ENCODE measurements at places on chromosomes 12 and 14.

DNA sequence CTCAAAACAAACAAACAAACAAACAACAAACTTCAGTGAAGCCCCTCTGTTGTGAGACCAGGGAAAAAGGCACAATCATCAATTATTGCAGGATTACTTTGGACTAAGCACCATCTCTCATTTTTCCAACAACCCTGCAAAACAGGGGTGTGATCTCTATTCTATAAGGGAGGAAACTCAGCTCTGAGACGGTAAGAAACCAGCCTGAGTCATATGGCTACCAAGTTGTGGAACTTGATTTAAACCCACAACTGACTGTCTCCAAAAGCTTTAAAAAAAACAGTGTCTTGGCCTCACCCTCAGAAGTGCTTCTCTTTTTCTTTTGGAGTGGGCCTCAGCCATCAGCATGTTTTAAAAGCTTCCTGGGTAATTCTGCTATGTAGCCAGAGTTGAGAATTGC is 49.8 kb downstream of the RIN3 start:
- no peak for DNase-seq

DNA sequence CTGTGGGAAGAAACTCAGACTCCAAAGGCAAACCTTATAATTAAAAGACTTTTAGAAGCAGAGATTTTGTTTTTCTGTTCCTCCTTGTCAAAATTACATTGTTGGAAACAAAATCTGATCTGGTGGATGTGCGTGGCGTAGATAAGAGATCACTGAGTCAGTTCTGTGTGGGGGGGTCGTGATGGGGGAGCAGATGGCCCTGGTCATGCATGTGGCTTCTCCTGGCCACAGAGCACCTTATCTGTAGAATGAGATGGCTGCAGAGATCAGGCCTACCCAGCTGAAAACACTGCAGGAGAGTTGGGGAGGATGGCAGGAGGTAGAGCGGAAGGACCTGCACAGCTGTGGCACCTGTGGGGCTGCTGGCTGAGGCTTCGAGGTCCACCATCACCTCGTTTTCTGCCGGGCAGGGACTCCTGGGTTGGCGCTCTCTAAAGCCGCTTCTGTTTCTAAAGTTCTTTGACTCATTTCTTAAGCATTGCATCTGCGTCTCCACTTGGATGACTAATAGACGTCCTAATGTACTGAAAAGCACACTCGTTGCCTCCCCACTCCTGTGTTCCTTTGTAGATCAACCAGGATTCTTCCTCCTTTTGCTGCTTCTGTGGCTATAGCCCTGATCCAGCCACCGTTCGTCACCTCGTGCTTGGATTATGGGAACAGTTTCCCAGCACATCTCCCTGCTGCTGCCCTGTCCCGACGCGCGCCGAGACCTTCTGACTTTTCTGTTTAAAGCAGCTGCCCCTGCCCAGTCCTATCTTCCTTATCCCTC is 93.4 kb downstream of the TSPAN9 start:
- DNase-seq, result no peak

DNA sequence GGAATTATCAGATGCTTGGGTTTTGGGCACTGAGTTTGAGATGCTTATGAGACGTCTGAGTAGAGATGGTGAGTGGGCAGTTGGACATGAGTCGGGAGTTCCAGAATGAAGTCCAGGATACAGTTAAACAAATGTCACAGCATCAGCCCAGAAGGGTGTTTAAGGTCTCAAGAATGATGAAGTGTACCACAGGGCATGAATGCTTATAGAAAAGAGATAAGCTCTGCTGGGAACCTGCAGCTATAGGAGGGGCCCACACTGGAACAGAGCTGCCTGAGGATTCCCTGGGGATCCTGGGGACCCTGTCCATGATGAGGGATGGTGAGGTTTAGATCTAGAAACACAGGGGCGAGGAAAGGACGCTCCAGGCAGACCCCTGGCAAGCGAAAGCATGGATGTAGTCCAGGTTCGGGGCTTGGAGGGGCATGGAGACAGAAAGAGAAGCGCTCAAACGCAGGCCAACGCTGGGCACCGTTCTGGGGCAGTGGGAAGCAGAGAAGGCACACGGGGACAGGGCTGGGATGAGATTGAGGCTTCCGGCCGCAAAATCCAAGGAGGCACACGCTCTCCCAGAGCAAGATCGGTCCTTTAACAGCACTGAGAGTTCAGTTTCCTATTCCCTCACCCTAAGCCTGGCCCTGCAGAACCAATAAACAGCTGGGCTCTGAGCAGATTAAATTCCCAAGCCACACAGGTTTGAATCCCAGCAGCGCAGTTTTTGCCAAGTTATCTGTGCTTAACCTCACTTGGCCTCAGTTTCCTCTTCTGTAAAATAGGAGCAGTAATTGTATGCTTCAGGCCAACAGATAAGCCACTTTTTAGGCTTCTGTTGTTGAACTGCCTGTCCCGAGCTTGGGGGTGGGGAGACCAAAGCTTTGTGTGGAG is 52.9 kb downstream of the EID3 start:
- DNase-seq, result no peak

- no peak for DNase-seq
These were observed 29.1 kb downstream of the LRRK2 start for GRCh38 chr12:40253936-40254335.

- no peak for DNase-seq
These were observed 1.3 kb upstream of the KCNH5 start for GRCh38 chr14:63046339-63047268.

DNA sequence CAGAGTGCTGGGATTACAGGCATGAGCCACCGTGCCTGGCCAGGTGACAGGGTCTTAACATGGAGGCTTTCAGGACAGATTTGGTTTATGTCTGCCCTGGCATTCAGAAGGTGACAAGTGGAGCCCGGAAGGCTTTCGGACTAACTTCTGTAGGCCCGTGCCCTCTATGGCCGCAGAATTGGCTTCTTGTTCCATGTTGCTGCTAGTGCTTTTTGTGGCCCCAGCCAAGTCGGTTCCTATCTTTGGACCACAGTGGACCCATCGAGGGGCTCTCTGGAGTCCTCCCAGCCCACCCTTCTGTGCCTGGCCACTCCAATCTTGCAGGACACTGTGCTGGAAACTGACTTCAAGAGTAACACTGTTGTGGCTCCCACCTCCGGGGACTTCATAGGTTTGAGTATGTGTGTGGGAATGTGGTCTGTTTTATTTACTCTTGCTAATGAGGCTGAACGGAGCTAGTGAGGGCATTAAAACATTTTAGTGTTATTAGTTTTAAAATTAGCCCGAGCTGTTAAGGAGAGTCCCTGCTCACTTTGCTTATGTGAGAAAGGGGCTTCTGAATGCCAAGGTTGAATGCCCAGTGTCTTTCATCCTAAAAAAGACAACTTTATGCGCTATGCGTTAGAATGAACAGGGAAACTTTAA is 245.9 kb downstream of the CACNA1C start:
- DNase-seq, result no peak

DNA sequence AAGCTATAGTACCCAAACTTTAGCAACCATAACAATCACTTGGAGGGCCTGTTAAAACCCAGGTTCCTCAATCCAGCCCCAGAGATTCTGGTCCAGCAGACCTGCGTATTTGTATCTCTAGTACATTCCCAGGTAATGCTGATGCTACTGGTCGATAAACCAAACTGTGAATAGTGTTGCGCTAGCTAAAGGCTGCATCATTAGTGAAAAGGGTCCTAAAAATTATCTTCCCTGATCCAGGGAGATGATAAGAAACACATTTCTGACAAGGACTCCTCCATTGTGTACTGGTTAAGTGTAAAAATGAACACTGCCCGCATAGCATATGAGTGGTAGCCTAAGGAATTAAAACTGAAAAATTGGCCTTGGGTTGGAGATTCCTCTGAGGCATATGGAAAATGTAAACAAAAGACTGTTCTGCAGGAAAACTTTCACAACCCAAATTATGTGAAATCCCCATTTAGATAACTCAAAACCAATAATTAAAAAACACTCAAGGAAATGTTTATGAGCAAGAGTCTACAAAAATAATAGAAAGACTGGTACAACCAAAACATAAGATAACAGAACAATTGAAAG is 322.7 kb downstream of the CEP128 start:
- DNase-seq, result no peak

DNA sequence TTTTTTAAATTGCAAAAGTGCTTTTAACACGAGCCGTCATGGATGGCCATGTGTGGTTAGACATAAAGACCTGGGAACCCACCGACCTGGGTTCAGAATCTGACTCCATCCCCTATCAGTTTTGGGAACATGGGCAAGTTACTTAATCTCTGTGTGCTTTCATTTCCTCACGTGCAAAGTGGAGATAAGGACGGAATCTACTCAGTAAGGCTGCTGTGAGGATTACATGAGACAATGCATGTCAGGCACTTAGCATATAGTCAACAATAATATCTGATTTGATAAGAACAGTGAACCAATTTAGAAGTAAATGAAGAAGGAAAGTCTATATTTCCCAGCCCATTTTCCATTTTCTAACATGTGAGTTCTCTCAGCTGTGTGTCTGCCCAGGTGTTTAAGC is 235.4 kb downstream of the SUDS3 start:
- DNase-seq, result no peak

- DNase-seq, result no peak
These were observed 304.4 kb downstream of the RGS6 start for GRCh38 chr14:72236629-72237028.

GRCh38 chr14:28097585-28097984 is 669.0 kb upstream of the FOXG1 start:
- no peak for DNase-seq

GRCh38 chr12:65182012-65182739 is 12.8 kb downstream of the LEMD3 start:
- no peak for DNase-seq

DNA sequence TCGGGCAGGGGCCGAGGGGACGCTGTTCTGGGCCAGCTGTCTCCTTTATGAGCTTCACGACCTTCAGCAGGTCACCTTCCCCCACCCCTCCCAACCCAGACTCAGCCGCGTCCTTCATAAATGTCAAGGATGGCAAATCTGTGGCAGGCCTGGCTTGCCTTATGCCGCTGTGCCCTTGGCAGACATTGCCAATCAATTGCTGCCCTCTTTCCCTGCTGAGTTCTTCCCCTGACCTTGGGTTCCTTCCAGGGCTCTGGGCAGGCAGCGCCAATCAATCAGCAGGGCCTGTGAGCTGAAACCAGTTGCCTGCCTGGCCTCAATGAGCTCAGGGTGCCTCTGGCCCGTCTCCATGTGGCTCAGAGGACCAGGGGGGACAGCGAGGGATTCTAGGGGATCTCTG is 7.7 kb downstream of the FAM222A start:
- DNase-seq, result no peak

- DNase-seq, result no peak
These were observed 55.9 kb upstream of the RERGL start for GRCh38 chr12:18145924-18146323.

DNA sequence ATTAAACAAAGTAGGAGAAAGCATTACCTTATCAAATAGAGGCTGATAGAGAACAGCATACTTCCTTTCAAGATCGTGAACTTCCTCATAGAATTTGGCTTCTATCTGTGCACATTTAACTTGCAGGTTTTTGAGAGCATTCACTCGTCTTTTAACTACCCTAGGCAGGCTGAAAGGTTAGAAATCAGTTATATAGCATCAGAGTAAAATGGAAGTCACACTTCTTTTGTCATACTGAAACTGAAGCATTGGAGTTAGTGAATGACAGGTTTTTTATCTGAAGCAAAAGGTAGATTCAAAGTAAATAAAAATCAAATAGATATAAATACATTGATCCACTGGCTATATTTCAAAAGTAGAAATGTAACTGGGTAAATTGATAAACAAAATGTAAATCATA is 24.4 kb downstream of the NAP1L1 start:
- DNase-seq, result no peak

GRCh38 chr12:111557271-111558106 is 41.6 kb downstream of the ATXN2 start:
- no peak for DNase-seq

- DNase-seq, result no peak
These were observed 288.2 kb downstream of the CCDC59 start for GRCh38 chr12:82069931-82070514.

GRCh38 chr12:29970501-29970900 is 186.8 kb upstream of the TMTC1 start:
- DNase-seq, result no peak

- DNase-seq, result no peak
These were observed 92.7 kb downstream of the PAH start for GRCh38 chr12:102824218-102824835.
